ENCODE measurements at places on chromosomes 16 and 17.

DNA sequence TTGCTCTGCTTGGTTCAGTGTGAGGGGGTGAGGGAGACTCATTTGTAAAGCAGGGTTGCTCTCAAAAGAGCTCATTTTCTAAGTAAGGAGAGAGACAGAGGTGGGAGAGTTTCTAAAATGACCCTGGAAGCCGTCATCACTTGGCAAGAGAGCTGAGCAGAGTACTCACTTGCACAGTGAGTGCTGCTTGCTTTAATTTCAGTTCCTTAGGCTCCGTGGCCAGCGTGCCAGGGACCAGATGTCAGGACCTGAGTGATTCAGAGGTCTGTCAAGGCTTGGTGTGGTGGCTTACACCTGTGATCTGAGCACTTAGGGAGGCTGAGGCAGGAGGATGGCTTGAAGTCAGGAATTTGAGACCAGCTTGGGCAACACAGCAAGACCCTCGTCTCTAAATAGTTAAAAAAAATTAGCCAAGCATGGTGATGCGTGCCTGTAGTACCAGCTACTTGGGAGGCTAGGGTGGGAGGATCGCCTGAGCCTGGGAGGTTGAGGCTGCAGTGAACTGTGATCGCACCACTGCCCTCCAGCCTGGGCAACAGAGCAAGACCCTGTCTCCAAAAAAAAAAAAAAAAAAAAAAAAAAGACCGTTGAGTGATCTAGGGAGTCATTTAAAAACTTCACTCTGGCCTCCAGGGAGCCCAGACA, 10.7 kb downstream of the ZNF205 start:
- no peak for DNase-seq

- no peak for DNase-seq
Measured at GRCh38 chr17:55487695-55488432, 23.4 kb downstream of the SMIM36 start.

- no peak for DNase-seq
Measured at GRCh38 chr17:51435641-51436091, 175.3 kb downstream of the UTP18 start.

GRCh38 chr16:69057400-69058378, 47.8 kb upstream of the HAS3 start:
- DNase-seq: peak; percentile 43

DNA sequence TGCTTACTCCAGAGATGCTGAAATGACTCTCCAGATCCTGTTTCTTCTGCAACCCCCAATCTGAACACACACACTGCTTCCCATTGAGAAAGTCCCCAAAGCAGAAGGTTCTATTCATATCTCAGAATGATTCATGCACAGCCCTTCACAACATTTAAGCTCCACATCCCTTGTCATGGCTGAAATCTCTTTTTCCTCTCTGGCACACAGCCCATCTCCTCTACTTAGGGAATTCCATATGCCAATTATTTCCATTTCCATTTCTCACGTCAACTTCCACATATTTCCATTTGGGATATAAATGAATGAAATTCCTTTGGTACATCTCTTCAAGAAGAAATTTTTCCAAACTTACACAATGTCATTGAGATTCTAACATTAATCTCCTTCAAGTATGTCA, 119.6 kb downstream of the CDH11 start:
- peak; percentile 80 for DNase-seq

DNA sequence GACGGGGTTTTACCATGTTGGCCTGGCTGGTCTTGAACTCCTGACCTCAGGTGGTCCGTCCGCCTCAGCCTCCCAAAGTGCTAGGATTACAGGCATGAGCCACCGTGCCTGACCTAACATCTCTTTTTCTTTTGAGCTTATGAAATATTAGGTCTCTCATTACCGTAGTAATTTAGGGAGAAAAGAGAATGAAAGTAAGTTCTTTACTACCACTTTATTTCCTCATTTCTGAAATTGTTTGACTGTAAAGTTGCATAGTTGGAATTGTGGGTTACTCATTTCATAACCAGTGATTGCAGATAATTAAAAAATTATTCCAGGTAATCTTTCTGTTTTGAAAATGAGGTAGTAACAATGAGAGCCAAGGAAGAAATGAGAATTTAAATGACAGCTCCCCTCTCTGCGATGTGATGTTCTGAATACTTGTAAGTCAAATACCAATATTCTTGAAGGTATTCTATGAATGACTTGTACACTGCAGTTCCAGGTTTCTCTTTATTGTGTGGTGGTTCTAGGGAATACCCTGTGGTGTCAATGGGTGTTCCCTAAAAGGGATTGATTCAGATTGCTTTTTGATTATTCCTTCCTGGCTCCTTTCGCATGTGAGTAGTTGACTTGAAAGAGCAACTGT, 28.3 kb downstream of the MAP2K4 start:
- no peak for DNase-seq

DNA sequence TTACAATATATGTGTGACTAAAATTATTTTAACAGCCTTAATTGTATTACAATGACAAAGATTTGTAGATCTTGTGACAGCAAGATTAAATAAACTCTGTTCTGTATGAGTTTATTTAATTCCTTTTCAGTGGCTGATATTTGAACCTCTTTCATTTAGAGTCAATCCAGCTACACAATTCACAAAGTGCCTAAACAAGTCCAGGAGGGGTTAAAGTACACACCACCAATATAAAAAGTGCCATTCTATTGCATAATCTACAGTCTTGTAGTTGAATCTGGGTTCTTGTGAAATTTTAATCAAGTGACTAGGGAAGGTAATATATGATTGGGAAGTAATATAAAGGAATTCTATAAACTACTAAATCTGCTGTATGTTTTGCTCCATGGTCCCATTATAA, 3.9 kb upstream of the NFAT5 start:
- DNase-seq: peak; percentile 37

DNA sequence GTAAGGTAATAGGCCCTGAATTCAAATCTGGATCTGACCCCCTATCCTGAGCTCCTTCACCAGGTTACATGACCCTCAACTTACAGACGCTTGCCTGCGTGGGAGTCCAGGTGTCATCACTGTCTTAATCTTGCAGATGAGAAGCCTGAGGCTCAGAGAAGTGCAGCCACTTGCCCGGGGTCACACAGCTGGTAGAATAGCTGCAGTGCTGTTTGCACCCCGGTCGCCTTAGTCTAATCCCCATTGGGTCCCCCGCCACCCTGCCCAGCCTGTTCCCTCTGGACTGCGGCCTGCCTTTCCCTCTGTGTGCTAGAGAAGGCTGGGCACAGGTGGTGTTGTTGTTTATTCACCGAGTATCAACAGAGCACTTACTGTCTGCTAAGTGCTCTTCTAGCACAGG, 107.0 kb downstream of the SDR42E1 start:
- no peak for DNase-seq

DNA sequence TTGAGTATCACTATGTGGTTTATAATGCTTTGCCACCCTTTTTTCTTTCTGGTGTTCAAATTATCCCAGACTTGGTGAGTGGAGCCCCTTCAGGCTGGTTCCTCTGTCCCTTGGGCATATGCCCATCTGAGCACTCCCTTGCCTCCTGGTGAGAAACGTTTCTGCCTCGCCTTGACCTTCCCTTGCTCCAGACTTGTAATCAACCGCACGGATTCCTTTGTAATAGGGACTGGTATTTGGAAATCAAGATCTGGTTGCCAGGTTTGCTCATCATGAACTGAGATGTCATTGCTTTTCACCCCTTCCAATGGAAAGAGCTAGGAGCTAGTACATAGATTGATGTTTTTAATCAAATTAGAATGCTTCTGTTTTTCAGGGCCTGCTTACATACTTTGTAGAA, 43.7 kb downstream of the SEC14L1 start:
- peak; percentile 51 for DNase-seq

DNA sequence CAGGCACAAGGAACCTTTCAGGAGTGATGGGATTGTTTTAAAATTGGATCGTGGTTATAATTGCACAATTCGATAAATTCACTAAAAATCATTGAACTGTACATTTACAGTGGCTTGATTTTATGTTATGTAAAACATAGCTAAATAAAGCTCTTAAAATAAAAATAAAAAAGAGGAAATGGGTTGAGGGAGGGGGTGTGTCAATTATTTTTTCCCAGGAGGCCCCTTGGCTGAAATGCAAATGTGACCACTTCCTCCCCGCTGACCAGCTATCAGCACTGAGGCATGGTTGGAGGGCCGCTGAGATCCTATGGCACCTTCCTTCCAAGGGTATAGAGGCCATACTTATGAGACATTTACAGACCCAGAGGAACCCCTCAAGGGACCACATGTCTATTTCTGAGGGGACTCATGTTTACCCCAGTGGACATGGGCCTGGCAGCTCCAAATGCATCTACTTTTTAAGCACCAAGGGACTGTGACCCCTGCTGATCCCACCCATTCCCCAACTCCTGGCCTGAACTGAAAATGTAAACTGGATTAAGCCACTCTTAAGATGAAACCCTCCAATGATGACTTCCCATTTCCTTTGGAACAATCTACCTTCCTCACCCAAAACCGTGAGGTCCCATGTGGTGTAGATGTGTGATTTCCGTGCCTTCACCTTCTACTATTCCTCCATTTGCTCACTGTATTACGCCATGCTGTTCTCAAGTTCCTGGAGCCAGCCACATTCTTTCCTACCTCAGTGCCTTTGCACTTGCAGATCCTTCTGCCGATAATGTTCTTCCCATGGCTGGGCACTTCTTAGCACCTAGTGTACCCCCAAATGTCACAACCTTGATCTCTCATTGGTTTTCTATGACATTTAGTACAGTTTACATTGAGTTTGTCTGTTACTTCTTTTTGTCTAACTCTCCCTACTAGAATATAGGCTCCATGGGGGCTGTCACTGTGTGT, 2.8 kb upstream of the IL21R start:
- DNase-seq: no peak

- no peak for DNase-seq
Measured at GRCh38 chr16:85526185-85526974, 86.7 kb upstream of the GSE1 start.

GRCh38 chr16:78778101-78779004, 678.9 kb downstream of the WWOX start:
- no peak for DNase-seq

GRCh38 chr17:3889325-3890012, 3.4 kb downstream of the CAMKK1 start:
- peak; percentile 29 for DNase-seq

DNA sequence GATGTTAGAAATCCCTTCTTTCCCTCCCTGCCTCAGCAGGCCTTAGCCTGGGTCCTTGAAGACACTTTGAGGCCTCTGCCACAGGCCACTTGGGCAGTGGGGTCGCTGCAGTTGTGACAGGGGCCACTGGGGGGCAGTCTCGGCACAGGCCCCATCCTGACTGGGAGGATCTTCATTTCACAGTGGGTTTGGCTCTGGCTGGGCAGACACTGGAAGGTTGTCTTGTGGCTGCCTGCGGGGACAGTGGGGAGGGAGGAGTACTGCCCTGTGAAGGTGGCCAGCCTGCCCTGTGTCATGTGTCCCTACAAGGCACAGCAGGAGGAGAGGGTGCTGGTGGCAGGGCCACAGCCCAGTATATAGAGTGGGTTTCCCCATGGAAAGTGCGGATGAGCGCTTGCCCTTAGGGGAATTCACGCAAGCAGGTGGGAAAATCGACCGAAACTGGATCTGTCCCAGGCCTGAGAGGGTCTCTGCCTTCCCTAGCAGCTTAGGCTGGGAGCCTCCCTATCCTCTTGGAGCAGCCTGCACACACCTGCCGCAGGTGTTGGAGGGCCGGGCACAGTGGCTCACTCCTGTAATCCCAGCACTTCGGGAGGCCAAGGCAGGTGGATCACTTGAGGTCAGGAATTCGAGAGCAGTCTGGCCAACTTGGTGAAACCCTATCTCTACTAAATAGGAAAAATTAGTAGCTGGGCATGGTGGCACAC, 28.8 kb downstream of the GINS2 start:
- DNase-seq: peak; percentile 58

- no peak for DNase-seq
Measured at GRCh38 chr17:63555500-63556156, 5.4 kb downstream of the DCAF7 start.

- no peak for DNase-seq
Measured at GRCh38 chr17:80936218-80936617, 55.4 kb upstream of the CHMP6 start.

DNA sequence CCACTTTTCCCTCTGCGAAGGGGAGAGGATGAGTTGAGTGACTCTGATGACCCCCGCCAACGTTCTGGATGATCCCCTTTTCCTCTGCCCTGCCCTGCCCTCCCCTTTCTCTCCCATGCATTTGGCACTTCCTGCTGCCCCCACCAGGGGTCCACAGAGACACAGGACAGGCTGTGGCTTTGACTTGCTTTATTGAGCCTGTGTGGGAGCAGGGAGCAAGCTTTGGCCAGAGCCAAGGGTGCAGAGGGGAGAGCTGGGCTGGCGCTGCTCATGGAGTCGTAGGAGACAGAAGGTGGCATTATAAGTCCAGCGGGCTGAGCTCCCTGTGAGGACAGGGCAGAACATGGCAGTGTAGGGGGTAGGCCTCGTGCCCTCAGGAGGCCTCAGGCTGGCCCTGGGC, 1.6 kb downstream of the PPY start:
- peak; percentile 62 for DNase-seq

- no peak for DNase-seq
Measured at GRCh38 chr16:7031031-7031430, 301.6 kb upstream of the RBFOX1 start.

DNA sequence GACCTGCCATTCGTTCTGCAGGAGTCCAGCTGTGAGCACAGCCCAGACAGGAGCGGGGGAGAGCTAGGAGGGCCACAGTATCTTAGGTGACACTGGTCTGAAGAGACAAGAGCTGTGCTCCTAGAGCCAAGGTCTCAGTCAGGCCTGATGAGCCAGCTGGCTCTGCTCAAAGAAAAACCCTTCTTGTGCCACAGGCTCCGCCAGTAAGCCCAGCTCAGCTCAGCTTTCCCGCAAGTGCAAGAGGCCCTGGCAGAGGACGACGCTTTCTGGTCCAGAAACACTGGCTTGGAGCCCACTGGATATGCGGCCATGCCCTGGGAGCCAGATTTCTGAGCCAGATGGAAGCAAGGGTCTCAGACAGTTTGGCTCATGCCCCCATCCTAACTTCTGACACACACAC, 23.9 kb downstream of the PEMT start:
- no peak for DNase-seq

GRCh38 chr16:87955302-87956097, 4.3 kb downstream of the BANP start:
- no peak for DNase-seq

- DNase-seq: no peak
Measured at GRCh38 chr17:6239241-6239798, 169.1 kb downstream of the WSCD1 start.

GRCh38 chr17:42159796-42160530, 5.2 kb upstream of the RAB5C start:
- no peak for DNase-seq

- DNase-seq: no peak
Measured at GRCh38 chr17:6592173-6592572, 35.8 kb upstream of the PITPNM3 start.

DNA sequence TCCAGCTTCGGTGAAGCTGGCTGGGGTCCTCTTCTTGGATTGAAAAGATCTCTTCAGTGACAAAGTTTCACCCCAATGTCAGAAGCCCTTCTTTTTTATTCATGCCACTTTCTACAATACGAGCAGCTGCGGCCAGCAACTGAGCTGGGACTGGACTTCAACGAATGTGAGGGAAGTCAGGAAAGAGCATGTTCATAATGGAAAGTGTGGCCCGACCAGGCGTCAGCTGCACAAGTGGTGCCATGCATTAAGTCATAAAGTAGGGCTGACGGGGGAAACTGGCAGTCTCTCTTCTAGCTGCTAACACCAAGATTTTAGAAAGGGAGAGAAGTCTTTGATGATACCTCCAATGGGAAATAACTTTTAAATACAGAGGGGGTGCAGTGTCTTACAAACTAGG, 192.6 kb downstream of the PARN start:
- no peak for DNase-seq
